ENCODE measurements at places on chromosomes 5 and 9. TPM values are rescaled to one million over a fixed set of nuclear protein-coding genes. Genes with fewer than 3 reads are reported as not detected.

NMUR2 gene
- total RNA-seq: not detected

PPP2R2B gene
- 1.9 TPM for total RNA-seq

GRCh38 chr9:123686131-123686828, 243.6 kb downstream of the DENND1A start:
- no peak overlapping the region for H3K27ac ChIP-seq
- H3K4me1 ChIP-seq: peaks cover 11% of the 10 kb centered on the region
- no peaks in the 10 kb centered on the region for H3K27me3 ChIP-seq

CDH12 gene
- not detected for total RNA-seq

DNA sequence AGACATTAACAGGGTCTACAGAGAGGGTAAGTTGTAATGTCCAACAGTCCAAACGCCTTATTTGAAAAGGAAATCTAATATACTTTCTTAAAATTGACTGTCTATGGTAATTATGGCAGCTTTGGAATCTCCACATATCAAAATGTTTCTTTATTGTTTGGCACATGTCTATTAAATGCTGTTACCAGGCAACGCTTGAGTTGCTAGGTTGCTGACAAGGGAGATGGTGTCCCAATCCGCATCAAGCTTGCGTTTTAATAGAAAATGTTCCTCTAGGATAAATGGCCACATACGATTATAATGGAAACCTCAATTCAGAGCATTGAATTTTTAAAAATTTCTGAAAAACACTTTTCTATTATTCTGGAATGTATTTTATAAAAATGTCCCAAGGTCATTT, 9.2 kb downstream of the ANXA1 start:
- peaks cover 28% of the 10 kb centered on the region for H3K4me1 ChIP-seq
- no peak overlapping the region for H3K4me3 ChIP-seq
- no peak for DNase-seq
- H3K36me3 ChIP-seq: peaks cover 62% of the 10 kb centered on the region
- no peak overlapping the region for H3K27ac ChIP-seq

- H3K27me3 ChIP-seq: no peaks in the 10 kb centered on the region
- no peaks in the 10 kb centered on the region for H3K4me1 ChIP-seq
- H3K27ac ChIP-seq: no peak overlapping the region
- H3K4me3 ChIP-seq: no peak overlapping the region
- no peak for DNase-seq
- H3K36me3 ChIP-seq: peaks cover 41% of the 10 kb centered on the region
These were observed 87.3 kb downstream of the SERINC5 start for GRCh38 chr5:80168388-80169028.

MLLT3 gene
- 14.1 TPM for total RNA-seq

GRCh38 chr9:70935856-70936255, 185.6 kb downstream of the TRPM3 start:
- H3K27me3 ChIP-seq: no peaks in the 10 kb centered on the region
- no peak for DNase-seq
- H3K36me3 ChIP-seq: no peaks in the 10 kb centered on the region
- H3K4me3 ChIP-seq: no peak overlapping the region
- no peak overlapping the region for H3K27ac ChIP-seq

DNA sequence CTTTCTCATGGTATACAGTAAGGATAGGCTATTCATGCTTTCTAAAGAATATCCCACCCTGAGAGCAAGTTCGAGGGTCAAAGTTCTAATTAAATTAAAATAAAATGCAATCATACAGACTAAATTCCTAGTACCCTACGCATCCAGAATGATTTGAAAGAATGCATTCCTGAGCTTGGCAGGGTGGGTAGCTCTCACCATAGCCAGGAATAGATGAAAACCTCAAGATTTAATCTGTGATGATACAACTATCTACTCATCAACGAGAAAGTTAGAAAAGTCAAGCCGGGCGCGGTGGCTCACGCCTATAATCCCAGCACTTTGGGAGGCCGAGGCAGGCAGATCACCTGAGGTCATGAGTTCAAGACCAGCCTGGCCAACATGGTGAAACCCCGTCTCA, 32.3 kb downstream of the SERINC5 start:
- H3K4me1 ChIP-seq: peaks cover 9% of the 10 kb centered on the region
- H3K36me3 ChIP-seq: no peaks in the 10 kb centered on the region
- no peak overlapping the region for H3K4me3 ChIP-seq
- no peaks in the 10 kb centered on the region for H3K27me3 ChIP-seq
- no peak for DNase-seq

GRCh38 chr9:129070696-129071525, 10.0 kb upstream of the DOLPP1 start:
- H3K27me3 ChIP-seq: no peaks in the 10 kb centered on the region
- no peak for DNase-seq
- H3K4me3 ChIP-seq: no peak overlapping the region
- H3K36me3 ChIP-seq: peaks cover 49% of the 10 kb centered on the region
- no peaks in the 10 kb centered on the region for H3K4me1 ChIP-seq

TNFAIP8 gene
- total RNA-seq: 20.2 TPM

- H3K27me3 ChIP-seq: no peaks in the 10 kb centered on the region
- H3K27ac ChIP-seq: peak overlapping the region; percentile 88
- H3K36me3 ChIP-seq: no peaks in the 10 kb centered on the region
- DNase-seq: no peak
- peaks cover 99% of the 10 kb centered on the region for H3K4me1 ChIP-seq
These were observed 79.2 kb downstream of the C9orf152 start for GRCh38 chr9:110128664-110129329.

DNA sequence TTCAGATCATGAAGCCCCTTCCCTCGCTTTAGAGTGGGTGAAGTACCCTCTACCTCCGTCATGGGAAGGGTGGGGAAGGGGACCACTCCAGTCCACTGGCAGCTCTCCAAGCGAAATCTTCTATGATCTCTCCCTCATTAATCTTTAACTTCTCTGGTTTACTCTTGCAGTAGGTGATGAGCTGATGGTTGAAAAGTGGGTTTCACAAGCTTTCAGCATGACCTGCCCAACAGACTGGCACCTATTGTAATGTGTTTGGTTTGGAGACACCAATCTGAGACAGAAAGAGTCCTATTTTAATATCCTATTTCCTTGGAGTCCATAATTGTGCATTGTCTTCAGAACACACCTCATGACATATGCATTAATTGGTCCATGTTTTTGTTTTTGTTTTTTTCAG, 70.8 kb upstream of the TGFBR1 start:
- H3K36me3 ChIP-seq: peaks cover 26% of the 10 kb centered on the region
- H3K4me1 ChIP-seq: no peaks in the 10 kb centered on the region
- no peak overlapping the region for H3K4me3 ChIP-seq
- H3K27ac ChIP-seq: no peak overlapping the region
- no peaks in the 10 kb centered on the region for H3K27me3 ChIP-seq
- DNase-seq: no peak

- H3K27ac ChIP-seq: no peak overlapping the region
- H3K4me1 ChIP-seq: peaks cover 35% of the 10 kb centered on the region
- no peaks in the 10 kb centered on the region for H3K36me3 ChIP-seq
- DNase-seq: no peak
These were observed 11.8 kb downstream of the MYOZ3 start for GRCh38 chr5:150672884-150673275.

CCL28 gene
- 2.3 TPM for total RNA-seq

- no peak overlapping the region for H3K4me3 ChIP-seq
- no peaks in the 10 kb centered on the region for H3K27me3 ChIP-seq
- H3K36me3 ChIP-seq: no peaks in the 10 kb centered on the region
- no peak for DNase-seq
These were observed 48.0 kb upstream of the NEK6 start for GRCh38 chr9:124209774-124210173.

GRCh38 chr9:69412741-69413150, 87.7 kb downstream of the ENTREP1 start:
- no peaks in the 10 kb centered on the region for H3K27me3 ChIP-seq
- H3K27ac ChIP-seq: no peak overlapping the region
- no peaks in the 10 kb centered on the region for H3K36me3 ChIP-seq
- DNase-seq: no peak

DNA sequence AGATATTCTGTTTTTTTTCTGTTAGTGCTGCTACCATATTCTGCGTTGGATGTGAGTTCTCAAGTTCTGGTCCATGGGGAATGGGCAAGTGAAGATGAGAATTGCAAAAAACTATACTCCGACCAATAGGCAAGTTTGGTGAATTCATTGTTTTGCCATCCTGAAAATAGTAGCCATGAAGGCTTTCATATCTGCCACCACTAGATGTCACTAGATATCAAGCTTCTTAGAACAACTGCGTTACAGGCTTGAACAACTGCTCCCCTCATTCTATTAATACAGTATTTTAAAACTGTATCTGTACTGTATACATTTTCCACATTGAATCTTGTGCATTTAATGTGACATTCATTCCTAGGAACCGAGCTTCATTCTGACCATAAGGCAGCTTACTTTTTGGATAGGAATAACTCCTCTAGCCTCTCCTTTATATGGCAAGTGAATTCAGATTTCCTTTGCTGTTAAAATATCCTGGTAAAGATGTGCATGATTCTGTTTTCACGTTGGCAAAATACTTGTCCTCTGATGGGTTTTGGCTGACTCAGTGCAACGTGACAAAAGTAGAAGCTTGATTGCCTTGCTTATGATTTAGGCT, 163.6 kb downstream of the SREK1 start:
- peaks cover 14% of the 10 kb centered on the region for H3K4me1 ChIP-seq
- H3K27ac ChIP-seq: no peak overlapping the region
- no peaks in the 10 kb centered on the region for H3K36me3 ChIP-seq

NUTM2F gene
- total RNA-seq: not detected

DNA sequence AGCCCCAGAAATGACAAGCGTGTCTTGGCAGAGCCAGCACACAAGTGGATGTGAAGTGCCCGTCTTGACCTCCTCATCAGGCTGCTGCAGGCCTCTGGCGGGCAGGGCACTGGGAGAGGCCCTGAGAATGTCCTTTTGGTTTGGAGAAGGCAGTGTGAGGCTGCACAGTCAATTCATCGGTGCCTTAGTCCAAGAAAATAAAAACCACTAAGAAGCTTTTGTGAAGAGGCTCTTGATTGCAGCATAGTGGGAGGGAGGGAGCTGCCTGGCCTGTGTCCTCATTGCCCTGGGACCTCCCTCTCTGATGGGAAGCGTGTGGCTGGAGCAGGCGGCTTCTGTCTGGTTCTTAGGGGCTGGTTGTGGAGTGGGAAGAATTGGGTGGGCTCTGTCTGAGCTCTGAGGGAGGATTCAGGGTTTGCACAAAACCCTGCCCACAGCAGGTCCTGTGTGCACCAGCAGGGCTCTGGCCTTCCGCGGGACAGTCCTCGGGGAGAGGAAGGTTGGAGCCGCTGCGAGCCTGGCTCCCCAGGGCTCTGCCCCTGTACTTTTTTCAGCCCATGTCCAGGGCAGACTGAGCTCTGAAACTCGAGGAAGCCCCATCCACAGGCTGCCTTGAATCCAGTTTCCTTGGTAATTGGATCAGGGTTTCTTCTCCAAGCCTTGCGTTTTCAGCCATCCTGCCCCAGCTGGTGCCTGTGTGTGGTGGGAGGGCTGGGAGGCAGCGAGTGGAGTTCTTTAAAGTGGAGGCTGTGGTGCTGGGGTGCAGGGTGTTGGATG, 1.1 kb downstream of the HRCT1 start:
- peak overlapping the region; percentile 94 for H3K27ac ChIP-seq
- H3K36me3 ChIP-seq: no peaks in the 10 kb centered on the region
- no peak for DNase-seq
- H3K4me3 ChIP-seq: peak overlapping the region; percentile 43
- no peaks in the 10 kb centered on the region for H3K27me3 ChIP-seq

DNA sequence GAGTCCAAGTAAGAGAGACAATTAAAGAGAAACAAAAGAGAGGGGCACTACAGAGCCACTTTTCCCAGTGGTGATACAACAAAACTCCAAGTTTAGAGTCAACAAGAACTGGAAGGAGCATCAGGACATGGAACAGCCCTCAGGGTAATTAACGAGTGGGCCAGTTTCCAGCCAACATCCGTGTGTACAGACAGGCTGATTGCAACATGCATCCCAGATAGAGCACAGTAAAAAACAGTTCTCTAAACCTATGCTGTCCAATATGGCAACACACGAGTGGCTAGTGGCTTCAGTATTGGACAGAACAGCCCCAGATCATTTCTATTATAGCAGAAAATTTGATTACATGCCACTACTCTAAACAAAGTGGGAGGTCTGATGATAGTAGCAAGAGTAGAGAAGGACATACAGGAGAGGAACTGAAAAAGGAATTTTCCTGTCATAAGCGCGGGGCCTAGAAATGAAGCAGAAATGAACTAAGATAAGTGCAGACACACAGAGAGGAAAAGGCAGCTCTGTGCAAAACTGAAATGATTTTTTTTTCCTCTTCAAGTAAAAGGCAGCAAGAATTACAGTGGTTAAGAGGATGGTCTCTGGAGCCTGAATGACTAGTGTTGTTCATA, 175.6 kb upstream of the CCNG1 start:
- H3K36me3 ChIP-seq: no peaks in the 10 kb centered on the region
- DNase-seq: no peak
- no peaks in the 10 kb centered on the region for H3K27me3 ChIP-seq
- H3K4me3 ChIP-seq: no peak overlapping the region

LPCAT1 gene
- total RNA-seq: 32.4 TPM

SGCD gene
- 16.7 TPM for total RNA-seq

DNA sequence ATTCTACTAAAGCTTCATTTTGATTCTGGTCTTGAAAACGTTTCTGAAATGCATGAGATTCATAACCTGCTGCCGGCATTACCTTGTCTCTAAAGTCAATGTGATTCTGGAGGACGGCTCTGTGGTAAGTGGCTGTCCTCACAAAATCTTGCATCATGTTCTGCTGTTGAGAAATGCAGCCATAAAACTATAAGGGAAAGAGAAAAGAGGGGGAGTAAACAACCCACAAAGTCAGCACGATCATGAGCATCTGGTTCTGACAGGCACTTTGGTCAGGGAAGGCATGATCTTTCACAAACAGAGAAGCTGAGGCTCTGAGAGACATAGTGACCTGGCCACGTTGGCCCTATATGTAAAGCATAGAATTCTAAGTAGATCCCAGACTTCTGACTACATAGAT, 168.9 kb upstream of the PUM3 start:
- H3K27ac ChIP-seq: no peak overlapping the region
- no peaks in the 10 kb centered on the region for H3K4me1 ChIP-seq
- H3K27me3 ChIP-seq: no peaks in the 10 kb centered on the region
- H3K36me3 ChIP-seq: no peaks in the 10 kb centered on the region

GRCh38 chr5:2172471-2172870, 289.7 kb upstream of the IRX4 start:
- H3K4me1 ChIP-seq: no peaks in the 10 kb centered on the region
- H3K36me3 ChIP-seq: no peaks in the 10 kb centered on the region
- no peak for DNase-seq
- no peak overlapping the region for H3K27ac ChIP-seq

GAPVD1 gene
- total RNA-seq: 42.3 TPM

Measured in esophagus muscularis mucosa (tissue), 4 donors.